ENCODE measurements at places on chromosomes 5 and 9. TPM values are rescaled to one million over a fixed set of nuclear protein-coding genes. Genes with fewer than 3 reads are reported as not detected.

Gene ANKS6
- 17.9 TPM for total RNA-seq

Gene ALG2
- 27.3 TPM for total RNA-seq

Gene ADGRD2
- total RNA-seq: not detected

Gene SHLD3
- total RNA-seq: 6.9 TPM

Gene TAF11L4
- not detected for total RNA-seq
